ENCODE measurements at places on chromosomes 1 and 21. TPM values are rescaled to one million over a fixed set of nuclear protein-coding genes. Genes with fewer than 3 reads are reported as not detected.

GRCh38 chr1:167185974-167186657, 34.6 kb upstream of the POU2F1 start:
- no peak for DNase-seq

DNA sequence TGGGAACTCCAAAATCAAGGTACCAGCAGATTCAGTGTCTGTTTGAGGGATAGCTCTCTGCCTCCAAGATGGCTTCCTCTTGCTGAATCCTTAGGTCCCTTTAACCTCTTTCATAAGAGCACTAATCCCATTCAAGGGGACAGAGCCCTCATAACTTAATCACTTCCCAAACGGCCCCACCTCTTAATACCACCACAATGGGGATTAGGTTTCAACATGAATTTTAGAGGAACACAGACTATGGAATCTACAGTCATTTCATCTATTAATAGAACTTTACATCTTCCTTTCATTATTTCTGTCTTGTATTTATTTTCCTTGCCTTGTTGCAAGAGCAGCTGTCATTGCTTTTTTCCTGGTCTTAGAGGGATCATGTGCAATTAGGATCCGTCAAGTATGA, 30.3 kb downstream of the HOOK1 start:
- peak; percentile 5 for DNase-seq

GRCh38 chr1:83978056-83978455, 20.9 kb downstream of the TTLL7 start:
- no peak for DNase-seq

- DNase-seq = no peak
Measured at GRCh38 chr1:60936591-60937342, 145.6 kb upstream of the NFIA start.

DNA sequence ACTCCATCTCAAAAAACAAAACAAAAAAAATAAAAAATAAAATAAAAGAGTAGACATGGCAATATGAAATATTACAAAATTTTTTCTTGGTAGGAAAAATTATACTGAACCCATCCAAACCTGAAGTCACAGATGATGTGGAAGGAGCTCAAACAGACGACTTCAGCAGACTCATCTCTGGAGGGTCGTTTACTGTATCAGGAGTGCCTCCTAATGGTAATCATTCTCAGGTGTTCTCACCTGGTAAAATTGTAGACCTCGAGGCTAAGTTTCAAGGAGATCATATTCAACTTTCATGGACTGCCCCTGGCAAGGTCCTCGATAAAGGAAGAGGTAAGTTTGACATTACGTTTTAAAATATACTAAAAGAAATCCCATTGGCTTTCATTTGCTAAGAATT, 54.3 kb upstream of the SH3GLB1 start:
- no peak for DNase-seq

The PTGFR gene
- total RNA-seq = 28.6 TPM

The CD1E gene
- 2.7 TPM for total RNA-seq

The C1orf210 gene
- 0.99 TPM for total RNA-seq

The OR2L3 gene
- total RNA-seq = not detected

Data from skin of body (tissue), 3 donors.